ENCODE measurements at places on chromosomes 3 and 15.

- no peak for DNase-seq
These were observed 99.3 kb downstream of the GADL1 start for GRCh38 chr3:30795176-30795575.

- DNase-seq: no peak
These were observed 36.6 kb downstream of the IFT122 start for GRCh38 chr3:129476586-129476985.

DNA sequence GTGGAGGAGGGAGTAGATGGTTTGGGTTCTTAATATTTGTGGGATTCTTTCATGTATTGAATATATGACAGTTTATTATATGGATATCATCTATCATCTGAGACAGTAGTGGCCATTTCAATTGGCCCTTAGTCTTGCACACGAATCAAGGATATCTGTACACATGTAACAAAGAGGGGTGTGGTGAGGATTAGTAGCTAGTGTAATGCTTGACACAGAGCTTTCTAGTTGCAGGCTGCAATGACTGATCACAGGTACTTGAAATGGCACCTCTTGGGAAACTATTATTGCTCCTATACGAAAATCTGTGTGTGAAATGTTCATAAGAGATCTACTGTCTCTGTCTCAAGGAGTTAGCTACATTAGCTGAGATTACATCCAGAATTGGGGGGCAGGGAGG is 12.8 kb downstream of the TM4SF1 start:
- no peak for DNase-seq

GRCh38 chr15:50181201-50181968 is 611 bp upstream of the SLC27A2 start:
- DNase-seq: peak; percentile 31

GRCh38 chr15:98682992-98683701 is 34.8 kb downstream of the IGF1R start:
- no peak for DNase-seq

GRCh38 chr3:140614001-140614400 is 63.9 kb upstream of the TRIM42 start:
- no peak for DNase-seq

GRCh38 chr3:71238355-71238757 is 345.2 kb downstream of the FOXP1 start:
- DNase-seq: no peak

- no peak for DNase-seq
These were observed 31.6 kb upstream of the PCSK6 start for GRCh38 chr15:101521069-101521468.

DNA sequence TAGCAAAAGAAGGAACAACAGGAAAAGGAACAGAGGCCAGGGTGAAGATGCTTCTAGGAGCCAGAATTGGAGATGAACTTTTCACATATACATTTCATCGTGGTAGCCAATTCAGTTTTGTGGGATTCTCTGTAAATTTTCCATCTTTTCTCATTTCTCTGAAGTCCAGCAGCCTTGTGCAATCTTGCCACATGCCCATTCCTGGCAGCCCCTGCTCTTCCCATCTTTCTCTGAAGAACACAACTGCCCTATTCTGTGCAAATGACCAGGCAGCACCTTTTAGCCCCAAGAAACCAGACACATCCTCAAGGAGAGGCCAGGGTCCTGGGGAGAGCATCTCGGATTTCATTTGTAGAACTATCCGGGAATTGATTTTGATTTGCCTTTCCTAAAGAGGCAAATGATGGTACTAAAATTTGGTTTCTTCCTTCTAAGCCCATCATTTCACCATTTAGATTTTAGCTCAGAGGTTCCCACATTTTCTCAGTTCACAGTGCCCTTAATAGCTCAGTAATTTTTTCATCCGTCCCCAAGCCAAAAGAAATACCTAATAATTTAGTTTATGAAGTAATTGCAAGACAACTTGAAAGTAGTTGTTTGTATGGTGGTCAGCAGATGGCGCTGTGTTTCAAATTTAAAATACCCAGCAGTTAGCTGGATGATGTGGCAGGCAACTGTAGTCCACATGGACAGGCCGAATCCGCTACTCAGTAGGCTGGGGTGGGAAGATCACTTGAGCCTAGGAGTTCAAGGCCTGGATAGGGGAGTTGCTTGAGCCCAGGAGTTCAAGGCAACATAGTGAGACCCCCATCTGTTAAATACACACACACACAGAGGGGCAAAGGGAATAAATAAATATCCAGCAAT is 61.3 kb upstream of the ACKR4 start:
- DNase-seq: peak; percentile 47

DNA sequence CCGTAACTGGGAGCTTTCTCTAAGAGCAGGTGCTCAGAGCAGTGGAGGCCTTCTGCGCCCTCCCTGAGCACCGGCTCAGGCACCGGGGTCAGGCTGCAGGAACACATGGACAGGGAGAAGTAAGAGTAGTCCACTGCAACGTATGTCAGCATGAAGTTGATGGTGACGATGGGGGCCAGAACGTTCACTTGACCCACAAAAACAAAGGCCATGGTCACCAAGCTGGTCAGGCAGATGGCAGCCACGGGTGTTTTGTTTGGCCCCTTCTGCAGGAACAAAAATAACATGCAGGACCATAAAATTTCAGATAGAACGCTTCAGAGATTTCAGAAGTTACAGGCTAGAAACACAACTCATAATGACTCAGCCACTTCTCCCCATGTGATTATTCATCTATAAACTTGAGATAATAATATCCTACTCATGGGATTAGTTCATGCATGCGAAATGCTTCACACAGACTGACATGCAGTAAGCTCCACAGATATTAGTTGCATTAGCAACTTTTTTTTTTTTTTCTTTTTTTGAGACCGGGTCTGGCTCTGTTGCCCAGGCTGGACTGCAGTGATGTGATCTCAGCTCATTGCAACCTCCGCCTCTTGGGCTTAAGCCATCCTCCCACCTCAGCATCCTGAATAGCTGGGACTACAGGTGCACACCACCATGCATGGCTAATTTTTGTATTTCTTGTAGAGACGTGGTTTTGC is 52.2 kb upstream of the HEG1 start:
- DNase-seq: no peak

DNA sequence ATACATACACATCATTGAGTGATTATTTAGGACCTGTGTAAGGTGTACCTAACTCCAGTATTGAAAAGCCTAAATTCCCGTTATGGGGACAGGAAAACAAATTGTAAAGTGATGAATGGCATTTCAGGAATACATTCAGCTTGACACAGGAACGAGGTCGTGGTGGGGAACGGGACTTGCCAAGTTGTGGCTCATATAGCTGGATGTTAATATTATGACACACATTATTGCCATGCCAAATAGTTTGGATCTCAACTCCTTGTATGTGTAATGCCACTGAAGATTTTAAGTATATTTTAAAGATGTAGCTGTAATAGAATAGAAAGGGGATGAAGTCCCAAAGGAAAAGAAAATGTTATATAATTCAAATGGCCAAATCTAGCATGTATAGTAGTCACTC is 227.2 kb upstream of the GOLIM4 start:
- no peak for DNase-seq

GRCh38 chr15:99102332-99103235 is 2.3 kb upstream of the SYNM start:
- DNase-seq: no peak

- DNase-seq: no peak
These were observed 14.4 kb downstream of the ABHD17C start for GRCh38 chr15:80709542-80709941.

DNA sequence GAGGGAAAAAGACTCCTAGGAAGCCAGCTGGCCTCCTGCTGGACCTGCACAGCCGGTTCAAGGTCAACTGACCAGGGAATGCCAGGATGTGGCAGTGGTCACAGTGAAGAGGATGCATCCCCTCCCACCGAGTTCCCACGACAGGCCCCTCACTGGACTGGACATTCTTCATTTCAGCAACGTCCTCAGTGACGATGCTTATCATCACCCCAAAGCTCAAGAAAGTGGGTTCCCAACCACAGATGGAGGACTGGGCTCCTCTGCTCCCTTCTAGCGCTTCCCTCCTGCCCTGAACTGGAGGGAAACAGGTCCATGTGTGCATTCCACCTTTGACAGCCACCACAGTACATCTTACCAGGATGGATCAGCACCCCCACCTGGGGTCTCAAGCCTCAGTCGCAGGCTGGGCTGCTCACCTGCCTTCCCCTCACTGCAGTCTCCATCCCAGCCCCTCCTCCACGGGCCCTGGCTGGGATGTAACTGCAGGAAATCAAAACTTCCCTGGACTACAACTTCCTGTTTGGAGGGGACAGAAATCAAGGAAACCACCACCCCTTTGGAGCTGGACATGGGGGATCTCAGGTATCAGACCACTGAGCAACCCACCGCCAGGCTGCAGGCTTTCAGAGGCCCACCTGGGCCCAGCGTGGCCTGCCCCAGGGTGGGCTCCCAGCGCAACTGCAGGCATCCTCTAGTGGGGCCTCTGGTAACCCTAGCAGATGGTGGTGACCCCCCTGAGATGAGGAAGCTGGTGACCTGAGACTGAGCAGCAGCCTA is 7.3 kb downstream of the CALML4 start:
- no peak for DNase-seq

DNA sequence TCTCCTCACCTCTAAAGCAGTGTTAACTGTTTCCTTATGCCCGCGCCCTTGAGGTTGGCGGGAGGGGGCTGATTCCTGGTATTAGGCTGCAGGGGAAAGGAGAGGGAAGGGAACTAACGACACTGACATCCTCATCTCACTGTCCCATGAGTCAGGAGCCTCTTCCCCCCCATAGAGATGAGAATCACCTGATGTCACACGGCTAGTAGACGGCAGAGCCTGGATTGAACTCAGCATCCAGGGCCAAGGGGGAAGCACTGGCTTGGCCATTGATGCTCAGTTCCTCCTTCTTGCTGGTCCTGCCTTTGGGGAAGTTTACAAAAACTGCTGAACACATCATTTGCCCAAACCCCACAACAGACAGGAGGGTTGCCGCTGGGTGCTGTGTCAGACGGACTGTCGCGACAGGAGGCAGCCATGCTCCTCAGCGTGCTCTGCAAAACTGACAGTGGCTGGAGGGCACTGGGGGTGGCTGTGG is 38.5 kb downstream of the IDH2 start:
- DNase-seq: no peak

DNA sequence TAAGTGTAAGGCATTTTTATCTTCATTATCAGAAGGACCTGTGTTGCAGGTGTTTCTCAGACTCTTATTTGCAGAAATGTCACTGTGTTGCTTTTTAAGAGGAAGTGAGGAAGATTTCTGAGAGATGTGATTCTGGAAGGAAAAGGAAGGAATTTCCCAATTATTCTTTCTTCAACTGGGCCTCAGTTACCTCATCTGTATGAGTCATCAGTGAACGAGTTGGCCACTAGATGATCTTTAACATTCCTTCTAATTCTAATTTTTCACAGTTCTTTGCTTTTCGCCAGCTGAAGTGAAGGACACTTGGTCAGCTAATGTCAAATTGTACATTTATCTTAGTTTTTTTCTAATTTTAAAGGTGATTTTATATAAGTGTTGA is 28.9 kb downstream of the CLEC3B start:
- DNase-seq: no peak

- no peak for DNase-seq
These were observed 299.8 kb downstream of the LPP start for GRCh38 chr3:188453431-188454384.

- DNase-seq: no peak
These were observed 109.9 kb downstream of the APBA2 start for GRCh38 chr15:28995705-28996104.

DNA sequence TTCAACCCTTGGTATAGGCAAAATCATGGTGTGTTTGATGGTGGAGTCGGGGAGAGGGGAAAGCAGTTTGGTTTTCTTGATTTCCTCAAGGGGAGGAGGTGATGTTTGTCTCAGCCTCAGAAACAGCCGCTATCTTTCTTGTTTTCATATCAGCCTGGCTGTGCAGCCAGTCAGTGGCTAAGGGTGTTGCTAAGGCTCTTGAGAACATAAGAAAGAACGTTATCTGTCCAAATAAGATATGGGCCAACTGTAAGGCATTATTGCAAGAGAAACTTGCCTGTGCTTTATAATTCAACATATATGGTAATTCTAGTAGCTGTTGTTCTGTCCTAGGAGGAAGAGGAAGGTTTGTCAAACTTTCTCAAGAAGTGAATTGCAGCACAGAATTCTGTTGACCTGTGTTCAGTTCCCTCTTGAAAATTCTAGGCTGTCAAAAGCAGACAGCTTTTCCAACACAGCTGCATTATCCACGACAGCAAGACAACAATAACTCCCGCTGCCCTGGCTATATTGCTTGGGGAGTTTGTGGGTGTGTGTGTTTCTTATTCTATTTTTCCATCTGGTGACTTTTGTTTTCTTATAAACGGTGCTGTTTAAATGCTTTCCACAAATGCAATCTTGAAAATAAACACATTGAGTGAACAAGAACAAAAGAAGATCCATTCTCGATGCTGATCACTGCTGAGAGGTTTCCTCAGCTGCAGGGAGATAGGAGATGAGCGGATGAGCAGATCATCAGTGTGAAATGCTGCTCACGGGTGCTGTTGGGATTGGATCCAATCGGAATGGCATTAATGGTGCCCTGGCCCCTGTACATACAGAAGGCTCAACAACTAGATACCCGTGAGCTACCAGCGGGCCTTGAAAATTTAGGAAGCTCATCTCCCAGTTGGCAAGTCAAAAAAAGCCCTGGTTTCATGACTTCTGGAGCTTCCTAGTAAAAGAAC is 90.8 kb upstream of the TNFAIP8L3 start:
- DNase-seq: no peak

DNA sequence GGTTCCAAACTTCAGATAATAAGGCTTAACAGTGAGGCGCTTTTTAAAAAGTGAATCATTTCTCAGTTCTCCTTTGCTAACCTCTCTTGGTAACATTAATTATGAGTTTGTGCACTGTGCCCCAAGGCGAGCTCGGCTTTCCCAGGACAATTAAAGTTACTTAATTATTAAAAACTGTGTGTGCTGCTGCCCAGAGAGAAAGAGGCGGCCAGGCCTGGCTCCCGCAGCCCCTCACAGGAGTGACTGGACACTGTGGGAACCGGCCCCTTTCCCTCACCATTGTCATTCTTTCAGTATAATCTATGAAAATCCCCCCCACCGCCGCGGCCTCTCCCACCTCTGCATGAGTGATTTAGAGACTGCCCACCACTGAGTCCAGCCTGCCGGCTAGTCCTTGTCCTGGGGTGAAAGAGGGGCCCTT is 43.1 kb upstream of the HES1 start:
- DNase-seq: no peak

DNA sequence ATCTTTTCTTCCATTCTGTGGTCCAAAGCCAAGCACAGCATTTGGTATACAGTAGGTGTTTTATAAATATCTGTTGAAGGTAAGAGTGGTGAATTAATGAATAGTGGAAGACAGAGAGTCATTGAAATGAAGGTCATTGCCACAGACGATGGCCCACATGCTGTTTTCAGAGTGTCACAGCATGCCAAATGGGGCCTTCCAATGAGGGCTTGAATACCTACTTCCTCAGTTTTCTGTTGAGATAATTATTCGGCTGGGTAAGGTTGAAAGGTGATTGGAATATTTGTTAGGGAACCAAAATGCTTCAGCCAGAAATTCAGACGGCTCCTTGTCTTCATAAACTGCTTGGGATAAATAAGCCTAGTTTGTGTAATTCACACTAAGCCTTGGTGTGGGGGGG is 205.3 kb upstream of the TBL1XR1 start:
- DNase-seq: no peak

Measured in NCI-H1092 treated with DMSO at 0.1 percent for 48 hours (cell line).